ENCODE measurements at places on chromosomes 7 and 10. TPM values are rescaled to one million over a fixed set of nuclear protein-coding genes. Genes with fewer than 3 reads are reported as not detected.

Gene GNAT3
- not detected for total RNA-seq

Gene RPP38
- total RNA-seq: 9.1 TPM

DNA sequence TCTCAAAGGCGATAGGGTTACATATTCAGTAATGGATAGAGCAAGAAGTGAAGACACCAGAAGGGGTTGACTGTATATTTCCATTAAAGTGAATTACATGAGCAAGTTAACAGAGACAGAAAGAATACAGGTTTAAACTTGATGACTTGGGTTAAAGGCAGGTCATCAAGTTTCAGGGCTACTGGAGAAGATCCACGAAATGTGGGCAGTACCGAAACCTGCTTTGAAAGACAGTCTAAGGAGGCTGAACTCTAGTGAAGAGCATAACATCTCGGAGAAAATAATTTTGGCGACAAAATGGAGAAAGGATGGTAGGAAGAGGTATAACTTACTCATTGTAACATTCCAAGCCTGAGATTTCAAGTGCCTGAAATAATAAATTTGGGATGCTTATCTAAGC, 26.6 kb upstream of the PLXDC2 start:
- DNase-seq: no peak

DNA sequence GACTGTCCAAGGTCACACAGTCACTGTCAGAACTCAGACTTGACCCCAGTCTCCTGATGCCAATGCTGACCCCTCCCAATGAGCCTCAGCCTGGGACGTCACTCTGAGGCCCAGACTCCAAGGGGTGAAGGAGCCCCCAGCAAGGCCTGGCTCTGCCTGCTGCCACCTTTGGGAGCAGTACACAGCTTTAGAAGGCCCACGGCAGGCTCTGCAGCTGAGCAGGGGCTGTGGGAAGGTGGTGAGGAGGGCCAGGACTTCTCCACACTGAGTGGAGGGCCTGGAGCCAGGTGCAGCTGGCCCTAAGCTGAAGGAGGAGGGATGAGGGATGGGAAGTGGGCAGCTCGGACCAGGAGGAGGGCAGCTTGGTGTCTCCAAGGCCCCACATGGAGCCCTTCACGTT, 23.9 kb upstream of the ZMIZ1 start:
- no peak for DNase-seq

GRCh38 chr10:110676016-110676415, 31.9 kb downstream of the RBM20 start:
- no peak for DNase-seq
